Dermis microvascular lymphatic vessel endothelial cell (primary cell): ENCODE measurements at places on chromosomes 6 and 20. TPM values are rescaled to one million over a fixed set of nuclear protein-coding genes. Genes with fewer than 3 reads are reported as not detected.

GRCh38 chr6:79031821-79032590, 46.0 kb downstream of the PHIP start:
- no peak for DNase-seq

- peak; percentile 70 for DNase-seq
Measured at GRCh38 chr6:154632119-154632518, 101.1 kb upstream of the SCAF8 start.

DNA sequence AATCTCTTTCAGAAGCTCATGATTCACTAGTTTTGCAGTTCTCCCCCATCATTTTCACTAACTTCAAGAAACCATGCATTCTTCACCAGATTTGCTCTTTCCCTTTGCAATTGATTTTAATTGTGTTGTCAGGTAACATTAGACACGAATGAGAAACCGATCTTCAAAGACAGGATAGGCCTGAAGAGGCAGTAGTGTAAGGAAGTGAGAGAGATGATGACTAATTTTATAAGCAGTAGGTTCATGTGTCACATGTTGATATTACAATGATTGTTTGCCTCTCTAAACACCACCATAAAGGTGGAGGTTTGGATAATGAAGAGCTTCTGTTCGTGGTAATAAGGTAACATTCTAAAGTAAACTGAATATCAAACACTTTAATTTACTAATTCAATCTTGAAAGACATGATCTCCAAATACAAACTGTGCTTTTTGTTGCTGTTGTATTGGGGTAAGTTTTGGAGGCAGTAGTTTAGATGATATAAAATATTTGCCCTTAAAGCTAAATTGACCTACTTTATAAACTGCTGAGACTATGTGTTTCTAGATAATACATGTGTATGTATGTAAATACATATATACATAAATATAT, 207.2 kb downstream of the PHACTR1 start:
- DNase-seq = no peak

DNA sequence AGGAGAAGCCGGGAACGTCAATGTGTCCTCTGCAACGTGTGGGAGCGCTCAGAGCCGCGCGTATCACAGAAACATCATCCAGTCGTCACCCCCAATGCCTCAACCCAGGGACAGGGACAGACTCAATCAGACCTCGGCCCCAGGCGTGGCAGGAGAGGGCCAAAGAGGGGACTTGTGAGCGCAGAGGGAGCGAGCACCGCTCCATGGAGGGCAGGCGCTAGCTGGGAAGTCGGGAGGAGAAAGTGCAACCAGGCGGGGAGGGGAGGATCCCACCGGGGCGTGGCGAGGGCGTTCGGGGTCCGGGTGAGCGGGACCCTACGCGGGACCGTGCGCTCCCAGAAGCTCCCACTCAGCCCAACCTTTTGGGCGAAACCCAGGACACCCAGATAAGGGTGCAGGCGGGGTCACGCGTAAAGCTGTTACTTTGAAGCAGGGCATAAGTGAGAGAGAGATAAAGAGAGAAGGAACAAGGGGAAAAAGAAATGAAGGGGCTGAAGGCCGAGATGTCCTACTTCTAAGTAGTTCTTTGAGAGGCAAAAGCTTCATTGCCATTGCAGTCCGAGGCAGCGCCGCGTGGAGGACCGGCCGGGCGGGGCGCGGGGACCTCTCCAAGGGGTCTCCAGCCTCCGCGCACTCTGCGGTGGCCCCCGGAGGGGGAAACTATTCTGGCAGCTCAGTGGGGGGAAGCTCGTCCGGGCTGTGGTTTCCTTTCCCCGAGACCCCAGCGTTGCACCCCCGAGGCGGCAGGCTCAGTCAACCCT, 862 bp upstream of the SOBP start:
- DNase-seq = no peak

- no peak for DNase-seq
Measured at GRCh38 chr20:37575884-37576283, 48.2 kb upstream of the BLCAP start.

DNA sequence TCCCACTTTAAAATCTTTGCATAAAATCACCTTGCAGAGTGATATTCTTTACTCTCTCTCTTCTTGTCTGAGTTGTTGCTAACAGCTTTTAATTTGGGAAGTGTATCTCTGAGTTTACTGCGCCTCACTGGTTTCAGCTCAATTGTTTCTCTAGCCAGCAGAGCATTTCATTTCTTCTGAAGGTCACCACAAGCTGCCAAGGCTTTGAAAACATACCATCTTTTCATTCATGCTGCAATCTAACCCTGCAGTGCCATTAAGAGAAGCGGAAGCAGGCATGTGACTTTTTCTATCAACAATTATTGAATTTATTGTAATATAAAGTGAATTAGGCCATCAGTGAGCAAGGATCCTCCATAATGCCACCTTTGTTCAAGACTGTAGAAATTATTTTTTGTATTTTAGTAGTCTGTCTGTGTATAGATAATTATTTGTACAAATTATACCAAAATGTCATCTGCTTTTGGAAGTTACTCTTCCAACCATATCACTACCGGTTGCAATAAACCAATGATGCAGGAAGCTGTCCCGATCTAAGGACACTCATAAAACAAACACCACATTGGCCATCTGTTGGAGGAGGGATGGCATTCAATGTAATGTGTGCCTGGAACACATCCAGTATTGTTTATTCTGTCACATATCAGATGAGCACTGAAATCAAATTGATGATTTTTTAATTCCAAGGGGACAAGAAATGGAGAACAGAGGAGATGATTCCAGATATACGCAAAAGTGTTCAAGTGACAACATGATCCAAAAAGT, 26.8 kb downstream of the HS3ST5 start:
- no peak for DNase-seq

GRCh38 chr6:5622276-5623005, 361.1 kb downstream of the FARS2 start:
- no peak for DNase-seq

DNA sequence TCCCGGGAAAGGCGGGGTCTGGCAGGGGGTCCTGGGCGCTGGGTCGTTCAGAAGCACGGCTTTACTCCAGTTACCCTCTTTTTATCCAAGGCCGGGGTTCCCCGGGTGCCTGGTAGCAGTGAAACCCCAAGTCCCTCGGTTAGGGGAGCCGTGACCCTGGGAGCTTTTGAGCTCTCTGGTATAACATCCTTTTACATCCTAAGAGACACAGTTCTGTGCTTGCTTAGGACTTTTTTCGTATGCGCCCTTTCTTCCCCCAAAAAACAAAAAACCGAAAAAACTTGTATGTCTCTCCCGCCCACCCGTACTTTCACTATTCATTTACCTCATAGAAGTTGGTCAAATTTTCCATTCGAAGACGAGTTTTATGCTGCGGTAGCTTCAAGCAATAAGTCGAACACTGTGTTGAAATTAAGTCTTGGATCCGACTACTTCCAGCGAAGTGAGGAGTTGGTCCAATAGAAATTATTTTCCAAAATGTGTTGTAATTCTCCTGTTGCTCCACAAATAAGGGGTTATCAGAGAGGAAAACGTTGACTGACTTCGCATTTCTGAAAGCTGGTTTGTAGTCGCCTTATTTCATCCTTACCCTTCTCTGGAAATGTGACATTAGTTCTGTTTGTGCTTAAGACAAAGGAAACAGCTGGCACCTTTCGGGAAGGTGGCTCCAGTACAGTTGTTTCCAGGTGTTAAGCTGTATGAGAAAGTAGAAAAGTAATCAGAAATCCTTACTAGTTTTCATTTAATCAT, 816 bp upstream of the MAN1A1 start:
- peak; percentile 30 for DNase-seq

DNA sequence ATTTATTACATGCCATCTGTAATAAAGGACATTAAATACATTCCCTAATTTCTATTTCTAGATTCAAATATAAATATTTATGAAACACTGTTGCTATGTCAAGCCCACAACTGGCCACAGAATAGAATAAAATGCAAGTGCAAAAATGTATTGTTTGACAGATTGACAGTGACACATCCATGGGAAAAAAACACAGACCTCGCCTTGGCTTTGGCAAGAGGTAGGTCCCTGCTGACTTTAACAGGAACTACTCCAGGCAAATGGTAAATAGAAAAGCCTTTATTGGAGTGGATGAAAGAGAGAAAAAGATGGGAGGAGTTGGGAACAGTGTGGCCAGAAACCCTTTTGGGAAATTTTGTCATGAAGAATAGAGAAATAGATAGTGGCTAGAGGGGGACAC, 622.9 kb downstream of the UTRN start:
- peak; percentile 1 for DNase-seq

GRCh38 chr6:154241581-154241980, 115.0 kb downstream of the IPCEF1 start:
- no peak for DNase-seq

- no peak for DNase-seq
Measured at GRCh38 chr6:137033828-137034227, 10.9 kb downstream of the IL20RA start.

DNA sequence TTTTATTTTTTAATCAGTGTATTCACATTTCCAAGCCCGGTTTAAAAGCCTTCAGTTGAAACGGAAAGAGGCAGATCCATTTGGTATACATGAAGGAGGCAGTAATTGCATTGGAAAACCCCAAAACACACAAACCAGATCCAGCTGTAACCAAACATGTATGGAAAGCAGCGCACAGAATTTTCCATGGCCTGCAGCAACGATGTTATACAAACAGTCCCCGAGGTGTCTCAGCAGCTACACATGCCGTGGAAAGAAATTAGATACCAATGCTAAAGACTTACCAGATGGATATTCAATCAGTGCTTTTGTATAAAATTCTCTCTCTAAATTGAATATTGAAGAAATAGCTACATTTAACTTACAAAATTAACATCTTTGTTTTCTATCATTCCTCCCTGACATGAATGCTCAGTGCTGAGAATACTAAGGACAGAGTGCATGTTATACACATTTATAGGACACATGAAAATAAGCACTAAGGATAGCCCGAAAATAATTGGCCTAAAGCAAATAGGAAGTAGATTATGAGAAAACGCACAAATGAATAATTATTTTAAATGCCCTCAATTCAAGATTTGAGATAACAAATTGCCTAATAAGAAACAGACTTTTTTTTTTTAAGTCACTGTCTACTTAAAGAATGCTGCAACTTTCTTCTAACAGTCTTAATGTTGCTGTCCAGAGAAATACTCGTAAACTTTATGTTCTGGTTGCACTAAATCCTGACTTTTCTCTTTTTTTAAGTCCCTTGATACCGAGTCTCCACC, 713.1 kb downstream of the HDGFL1 start:
- no peak for DNase-seq

- no peak for DNase-seq
Measured at GRCh38 chr20:35698298-35699126, 640 bp downstream of the NFS1 start.

DNA sequence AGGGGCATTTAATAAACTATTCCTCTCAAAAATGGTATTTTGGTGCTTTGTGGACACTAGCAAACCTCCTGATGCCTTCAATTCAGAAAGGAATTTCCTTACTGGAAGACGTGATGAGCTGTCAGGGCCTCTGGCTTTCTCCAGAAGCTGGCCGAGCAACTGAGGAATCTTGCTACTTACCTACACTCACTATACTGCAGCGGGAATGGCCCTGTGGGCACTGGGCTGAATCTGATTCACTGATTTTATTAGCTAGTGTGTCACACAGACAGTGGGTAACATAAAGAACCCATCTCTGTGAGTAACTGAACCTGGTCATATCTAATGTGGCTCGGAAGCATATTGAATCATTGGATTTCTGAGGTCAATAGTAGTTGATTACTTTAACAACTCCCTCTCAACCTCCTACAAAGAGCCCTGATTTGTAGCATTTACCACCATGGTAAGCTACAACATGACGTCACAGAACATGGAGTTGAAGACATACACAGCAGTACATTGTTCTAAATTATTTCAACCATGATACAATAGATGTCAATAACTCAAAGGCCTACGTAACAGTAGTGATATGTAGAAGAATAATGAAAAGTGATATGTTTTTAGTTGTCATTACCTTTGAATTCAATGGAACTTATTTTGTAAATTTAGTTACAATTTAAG, 232.1 kb downstream of the SYNE1 start:
- no peak for DNase-seq

DNA sequence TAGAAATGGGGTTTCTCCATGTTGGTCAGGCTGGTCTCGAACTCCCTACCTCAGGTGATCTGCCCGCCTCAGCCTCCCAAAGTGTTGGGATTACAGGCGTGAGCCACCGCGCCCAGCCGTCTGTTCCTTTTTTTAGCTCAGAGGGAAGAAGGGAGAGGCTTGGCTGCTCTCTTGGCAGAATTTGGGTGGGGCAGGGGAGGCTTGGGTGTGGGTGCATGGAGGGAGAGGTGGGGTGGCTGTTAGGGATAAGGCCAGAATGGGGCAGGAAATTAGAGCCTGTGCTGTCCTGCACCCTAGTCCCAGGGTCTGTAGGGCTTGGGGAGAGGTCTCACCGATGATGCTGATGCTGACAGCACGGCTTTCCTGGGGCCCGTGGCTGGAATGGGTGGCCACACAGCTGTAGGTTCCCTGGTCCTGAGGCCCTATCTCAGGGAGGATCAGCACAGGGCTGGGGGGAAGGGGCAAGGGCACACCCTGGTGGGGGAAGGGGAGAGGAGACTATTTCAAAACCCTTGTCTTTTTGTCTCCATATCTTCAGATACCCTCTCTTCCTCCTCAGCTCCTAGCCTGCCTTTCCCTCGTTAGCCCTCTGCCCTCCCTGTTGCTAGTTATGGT, 2.0 kb downstream of the AGER start:
- no peak for DNase-seq

- no peak for DNase-seq
Measured at GRCh38 chr6:96184798-96185197, 169.0 kb downstream of the FUT9 start.

DNA sequence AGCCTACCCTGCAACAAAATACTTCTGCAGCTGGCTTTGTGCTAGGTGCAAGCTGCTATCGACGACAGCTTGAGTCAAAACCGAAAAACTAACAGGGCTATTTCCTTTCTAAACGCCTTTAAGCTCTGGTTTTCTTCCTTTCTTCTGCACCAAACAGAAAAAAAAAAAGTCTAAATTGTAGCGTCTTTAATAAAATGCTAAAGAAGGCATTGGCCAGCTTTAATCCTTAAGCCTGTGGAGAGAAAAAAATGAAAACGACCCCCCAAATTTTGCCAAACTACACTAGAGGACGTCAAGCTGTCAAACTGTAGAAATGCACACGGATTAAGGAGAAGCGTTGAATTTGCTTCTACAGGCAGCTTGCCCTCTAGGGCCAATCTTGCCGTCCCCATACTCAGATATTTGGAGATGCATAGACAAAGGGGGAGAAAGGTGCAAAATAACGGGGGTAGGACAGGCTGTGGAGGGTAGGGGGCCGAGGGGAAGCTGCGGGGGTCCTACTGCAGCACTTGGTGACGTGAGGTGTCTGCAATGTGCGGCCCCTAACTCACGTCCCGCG, 1.4 kb upstream of the NRN1 start:
- no peak for DNase-seq

Gene RPS6KA2
- 122 and 241 TPM in 2 replicates for total RNA-seq

Gene TMEM200A
- total RNA-seq = under 0.01 TPM in 2 replicates

Gene TCF21
- total RNA-seq = under 0.01 TPM in 1 of 2 replicates, not detected in the other

Gene RBPJL
- total RNA-seq = not detected in 2 replicates

Gene LY6G6C
- total RNA-seq = not detected in 2 replicates

Gene CDSN
- total RNA-seq = under 0.01 TPM in 1 of 2 replicates, not detected in the other

Gene CENPB
- total RNA-seq = 65.5 and 77.4 TPM in 2 replicates
